ENCODE measurements at places on chromosomes 2 and 18.

- peak; percentile 74 for DNase-seq
Measured at GRCh38 chr2:86221066-86221684, 21.9 kb downstream of the MRPL35 start.

DNA sequence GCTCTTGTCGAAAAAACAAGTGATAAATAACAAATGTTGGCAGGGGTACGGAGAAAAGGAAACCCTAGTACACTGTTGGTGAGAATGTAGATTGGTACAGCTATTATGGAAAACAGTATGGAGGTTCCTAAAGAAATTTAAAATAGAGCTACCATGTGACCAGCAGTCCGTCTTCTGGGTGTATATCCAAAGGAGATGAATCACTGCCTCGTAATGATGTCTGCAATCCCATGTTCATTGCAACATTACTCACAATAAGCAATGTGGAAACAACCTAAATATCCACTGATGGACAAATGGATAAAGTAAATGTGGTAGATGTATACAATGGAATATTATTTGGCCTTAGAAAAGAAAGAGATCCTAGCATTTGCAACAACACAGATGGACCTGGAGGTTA is 50.6 kb downstream of the SLC16A14 start:
- DNase-seq = peak; percentile 90

DNA sequence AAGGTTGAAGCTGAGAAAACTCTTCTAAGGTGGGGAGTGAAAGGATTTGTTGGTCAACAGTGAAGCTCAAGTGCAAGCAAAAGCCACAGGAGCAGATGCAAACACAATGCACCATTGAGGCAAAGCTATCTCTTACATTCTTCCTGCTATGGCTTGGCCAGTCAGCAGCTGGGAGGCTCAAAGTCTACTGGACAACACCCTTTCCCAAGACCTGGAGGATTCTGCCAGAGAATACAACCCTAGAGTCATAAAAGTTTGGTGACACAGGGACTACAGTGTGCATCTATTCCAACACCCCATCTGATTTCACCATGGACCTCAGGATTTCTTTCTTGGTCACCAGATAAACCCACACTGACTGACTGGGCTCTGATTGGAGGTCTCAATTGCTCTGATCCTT is 342.0 kb downstream of the HRH4 start:
- DNase-seq = no peak

GRCh38 chr2:206316141-206316540 is 41.7 kb downstream of the ZDBF2 start:
- DNase-seq = no peak

GRCh38 chr18:79905389-79905911 is 46.0 kb downstream of the SLC66A2 start:
- no peak for DNase-seq

- DNase-seq = no peak
Measured at GRCh38 chr2:64880193-64880951, 108.8 kb upstream of the SLC1A4 start.

DNA sequence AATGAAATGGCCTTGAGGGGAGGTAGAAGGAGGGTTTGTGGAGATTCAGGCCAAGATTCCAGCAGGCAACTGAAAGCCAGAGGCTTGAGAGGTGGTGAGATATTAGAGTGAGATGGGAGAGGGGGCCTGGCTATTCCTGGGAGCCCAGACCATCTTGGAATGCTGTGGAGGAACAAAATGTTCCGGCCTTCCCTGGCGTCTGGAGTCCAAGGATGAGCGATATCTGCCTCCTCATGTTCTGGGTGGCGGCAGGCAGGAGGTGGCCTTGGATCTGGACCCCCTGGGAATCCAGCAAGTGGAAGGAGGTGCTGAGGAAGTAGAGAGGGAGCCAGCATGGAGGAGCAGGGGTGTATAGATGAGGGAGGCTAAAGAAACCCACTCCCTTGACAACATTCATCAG is 335.9 kb downstream of the CYP26B1 start:
- no peak for DNase-seq

DNA sequence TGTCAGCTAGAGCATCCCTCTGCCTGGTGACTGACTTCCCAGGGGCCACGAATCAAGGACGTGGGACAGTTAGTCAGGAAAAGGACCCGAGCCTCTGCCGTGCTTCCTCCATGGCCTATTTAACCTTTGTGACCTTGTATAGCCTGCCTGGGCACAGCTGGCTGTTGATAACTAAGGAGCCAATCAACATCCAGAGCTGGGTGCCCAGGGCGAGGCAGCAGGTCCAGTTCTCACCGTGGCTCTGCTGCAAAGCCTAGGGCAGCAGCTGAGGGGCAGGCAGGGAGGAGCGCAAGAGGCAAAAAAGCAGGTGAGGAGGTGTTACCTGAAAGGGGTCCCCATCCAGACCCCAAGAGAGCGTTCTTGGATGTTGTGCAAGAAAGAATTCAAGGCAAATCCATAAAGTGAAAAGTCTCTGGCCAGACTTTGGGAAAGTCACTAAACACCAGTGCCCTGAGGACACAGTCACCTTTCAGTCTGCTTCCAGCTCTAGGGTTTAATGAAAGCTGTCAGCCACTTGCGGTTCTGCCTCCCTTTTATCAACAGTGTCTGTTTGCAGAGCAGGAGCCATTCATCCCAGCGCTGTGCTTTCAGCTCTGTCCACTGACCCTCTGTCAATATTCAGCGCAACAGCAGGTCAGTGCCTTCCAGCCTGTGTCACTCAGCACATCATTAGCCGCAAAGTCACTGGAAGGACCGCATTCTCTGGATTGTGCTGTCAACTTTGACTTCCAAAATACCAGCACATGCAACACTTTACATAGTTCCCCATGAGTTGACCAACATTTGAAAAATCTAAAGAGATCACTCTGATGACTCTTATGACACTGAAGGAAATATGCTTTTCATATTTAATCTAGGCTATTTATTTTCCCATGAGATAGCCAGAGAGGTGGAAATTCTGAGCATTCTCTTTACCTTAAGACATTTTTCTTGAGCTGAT is 38.6 kb upstream of the ASAP2 start:
- no peak for DNase-seq

DNA sequence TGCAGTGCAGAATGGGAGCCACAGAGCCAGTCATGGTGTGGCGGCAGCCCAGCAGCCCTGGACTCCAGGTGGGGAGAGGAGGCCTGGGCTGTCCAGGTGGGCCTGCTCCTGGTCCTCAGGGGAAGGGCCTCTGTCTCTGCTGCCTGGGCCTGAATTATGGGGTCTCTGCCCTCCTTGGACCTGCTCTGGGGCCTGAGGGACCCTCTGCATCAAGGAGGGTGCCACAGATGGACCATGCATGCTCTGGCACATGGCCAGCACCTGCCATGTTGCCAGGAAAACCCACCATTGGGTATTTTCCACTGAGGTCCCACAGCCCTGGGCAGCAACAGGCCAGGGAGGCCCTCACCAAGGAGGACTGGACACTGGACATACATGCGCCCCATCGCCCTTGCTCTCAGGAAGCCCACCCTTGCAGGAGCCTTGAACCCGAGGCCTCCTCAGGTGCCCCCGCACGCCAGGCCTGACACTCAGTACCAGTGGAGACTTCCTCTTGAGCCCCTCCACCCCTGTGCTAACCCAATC is 107.1 kb downstream of the NDUFA10 start:
- no peak for DNase-seq

DNA sequence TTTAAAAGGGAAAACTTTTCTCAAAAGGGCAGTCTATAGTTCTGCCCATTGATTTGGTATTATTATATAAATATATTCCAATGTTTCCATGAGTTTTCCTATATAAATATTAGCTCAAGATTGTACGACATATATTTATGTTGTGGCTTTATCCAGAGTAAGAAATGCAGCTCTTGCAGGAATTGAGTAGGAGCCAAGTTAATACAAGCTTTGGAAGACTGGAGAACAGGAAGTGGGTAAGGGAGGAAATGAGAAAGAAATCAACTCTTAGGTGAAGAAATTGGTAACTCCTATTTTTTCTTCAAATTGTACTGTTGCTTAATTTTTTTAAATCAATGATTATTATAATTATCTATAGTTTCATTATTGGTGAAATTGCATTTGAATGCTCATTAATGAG is 105.4 kb upstream of the FAM117B start:
- DNase-seq = peak; percentile 63

- DNase-seq = no peak
Measured at GRCh38 chr2:235142601-235143000, 190.8 kb downstream of the SH3BP4 start.

- DNase-seq = no peak
Measured at GRCh38 chr2:27133195-27133875, 1.1 kb downstream of the PREB start.

GRCh38 chr2:3807853-3808252 is 104.5 kb downstream of the DCDC2C start:
- peak; percentile 60 for DNase-seq

- peak; percentile 64 for DNase-seq
Measured at GRCh38 chr2:181892799-181893435, 1.4 kb downstream of the ITPRID2 start.

All from cardiac fibroblast (primary cell).